ENCODE measurements at places on chromosomes 4 and X.

- DNase-seq, result no peak
Measured at GRCh38 chrX:116198810-116199209, 28.3 kb downstream of the AGTR2 start.

DNA sequence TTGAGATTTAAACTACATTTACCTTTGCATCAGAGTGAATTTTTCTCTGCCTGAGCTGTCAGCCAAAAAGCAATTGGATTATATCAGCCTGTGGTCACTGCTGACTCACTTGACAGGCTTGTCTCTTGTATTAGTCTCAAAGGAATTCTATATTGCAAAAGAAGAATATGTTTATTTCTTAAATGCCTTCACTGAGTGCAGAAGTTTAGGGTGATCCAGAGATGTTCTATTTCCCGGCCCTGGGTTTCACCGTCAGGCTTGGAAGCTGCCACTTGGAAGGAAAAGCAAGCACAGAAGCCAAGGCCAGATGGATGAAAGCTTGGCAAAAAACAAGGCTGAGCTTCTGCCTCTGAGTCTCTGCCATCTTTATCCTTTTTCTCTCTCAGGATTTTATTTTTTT is 80.9 kb downstream of the FAM114A1 start:
- DNase-seq, result no peak

DNA sequence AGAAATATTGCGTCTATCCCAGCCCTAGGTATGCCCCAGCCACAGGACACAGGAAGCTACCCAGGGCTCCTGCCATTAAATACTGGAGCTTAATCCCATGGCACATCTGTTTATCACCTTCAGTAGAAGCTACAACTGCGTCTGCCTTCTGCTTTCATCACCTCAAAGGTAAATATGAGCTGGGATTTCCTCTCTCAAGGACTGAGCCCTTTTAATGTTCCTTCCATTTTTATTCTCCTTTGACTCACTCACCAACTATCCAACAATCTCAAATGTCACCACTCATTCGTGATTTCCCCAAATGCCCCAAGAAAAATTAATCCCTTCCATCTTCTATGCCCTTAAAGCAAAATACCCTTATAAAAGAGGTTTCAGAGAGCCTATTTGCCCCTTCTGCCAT is 1.8 kb upstream of the MID1 start:
- no peak for DNase-seq

GRCh38 chr4:74948236-74948635 is 15.3 kb downstream of the PARM1 start:
- no peak for DNase-seq

Data from stimulated activated CD4-positive, alpha-beta T cell treated with anti-CD3 and anti-CD28 coated beads, Interleukin-15, amount 100 ng/mL, for 1 hour (primary cell).